ENCODE measurements at places on chromosomes 1 and 21.

DNA sequence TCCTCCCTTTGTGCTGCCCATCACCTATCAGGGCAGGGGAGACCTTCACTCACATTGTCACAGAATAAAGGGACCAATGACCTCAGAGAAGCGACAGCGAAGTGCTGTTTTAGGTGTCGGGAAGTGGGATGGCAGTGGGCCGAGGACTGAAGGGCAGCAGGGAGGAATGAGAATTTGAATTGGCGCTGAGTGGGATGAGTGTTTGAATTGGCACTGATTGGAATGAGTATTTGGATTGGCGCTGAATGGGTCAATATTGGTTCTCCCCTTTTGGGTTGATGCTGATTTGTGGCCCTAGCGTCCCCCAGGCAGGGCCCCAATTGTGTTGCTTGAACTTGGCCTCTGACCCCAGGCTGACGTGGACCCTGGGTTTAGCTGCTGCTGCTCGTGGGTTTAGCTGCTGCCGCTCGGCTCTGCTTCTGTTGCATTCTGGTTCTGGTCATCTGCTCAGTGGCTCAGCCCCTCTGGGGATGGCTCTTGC is 12.4 kb upstream of the UMODL1 start:
- DNase-seq, result no peak

DNA sequence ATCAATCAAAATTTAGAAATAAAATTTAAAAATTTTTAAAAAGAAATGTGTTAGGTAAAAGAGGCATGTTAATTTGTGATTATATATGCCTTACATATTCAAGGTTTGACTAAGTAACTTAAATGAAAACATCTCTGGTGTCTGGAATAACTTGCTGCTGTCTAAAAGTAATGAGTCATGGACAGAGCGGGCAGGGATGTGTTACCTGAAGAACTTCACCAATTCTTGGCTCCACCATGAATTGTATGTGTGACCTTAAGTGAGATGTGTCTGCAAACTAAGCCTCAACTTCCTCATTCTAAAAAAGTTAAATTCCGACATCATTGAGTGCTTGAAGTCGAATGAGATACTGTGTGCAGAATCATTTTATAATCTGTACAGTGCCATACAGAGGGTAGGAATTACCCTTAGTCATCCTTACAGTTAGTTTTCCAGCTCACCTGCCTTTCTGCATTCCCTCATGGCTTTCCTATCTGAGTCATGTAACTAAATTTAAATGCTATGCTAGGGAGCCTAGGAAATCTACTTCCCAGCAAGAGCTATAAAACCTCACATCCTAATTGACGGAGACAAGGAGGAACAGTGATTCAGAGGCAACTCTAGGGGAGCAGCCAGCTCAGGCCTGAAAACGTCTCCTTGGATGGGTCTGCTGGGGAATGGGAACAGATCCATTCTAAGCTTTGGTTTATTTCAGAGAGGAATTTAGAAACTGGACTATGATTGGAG is 100.7 kb upstream of the TSPAN2 start:
- DNase-seq, result no peak

- peak; percentile 28 for DNase-seq
These were observed 12.7 kb downstream of the INSL5 start for GRCh38 chr1:66788231-66788939.

DNA sequence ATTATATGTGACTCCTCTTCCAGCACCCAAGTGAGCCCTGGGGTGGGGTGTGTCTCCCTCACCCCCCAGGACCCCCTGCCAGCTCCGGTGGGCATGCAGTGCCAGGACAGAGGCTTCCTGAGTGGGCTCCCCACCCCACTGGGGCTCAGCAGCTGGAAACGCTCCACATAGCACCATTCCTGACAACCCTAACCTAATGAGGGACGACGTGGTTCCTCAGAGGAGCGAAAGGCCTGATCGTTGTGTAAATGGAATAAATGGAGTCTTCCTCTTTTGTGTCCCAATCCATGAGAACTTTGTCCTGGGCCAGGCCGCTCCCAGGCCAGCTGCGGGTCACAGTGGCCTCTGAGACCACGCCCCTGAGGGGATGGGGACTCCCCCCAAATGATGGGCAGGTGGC is 1.8 kb upstream of the TSPEAR start:
- no peak for DNase-seq

GRCh38 chr21:14403681-14404318 is 20.9 kb upstream of the HSPA13 start:
- peak; percentile 29 for DNase-seq

DNA sequence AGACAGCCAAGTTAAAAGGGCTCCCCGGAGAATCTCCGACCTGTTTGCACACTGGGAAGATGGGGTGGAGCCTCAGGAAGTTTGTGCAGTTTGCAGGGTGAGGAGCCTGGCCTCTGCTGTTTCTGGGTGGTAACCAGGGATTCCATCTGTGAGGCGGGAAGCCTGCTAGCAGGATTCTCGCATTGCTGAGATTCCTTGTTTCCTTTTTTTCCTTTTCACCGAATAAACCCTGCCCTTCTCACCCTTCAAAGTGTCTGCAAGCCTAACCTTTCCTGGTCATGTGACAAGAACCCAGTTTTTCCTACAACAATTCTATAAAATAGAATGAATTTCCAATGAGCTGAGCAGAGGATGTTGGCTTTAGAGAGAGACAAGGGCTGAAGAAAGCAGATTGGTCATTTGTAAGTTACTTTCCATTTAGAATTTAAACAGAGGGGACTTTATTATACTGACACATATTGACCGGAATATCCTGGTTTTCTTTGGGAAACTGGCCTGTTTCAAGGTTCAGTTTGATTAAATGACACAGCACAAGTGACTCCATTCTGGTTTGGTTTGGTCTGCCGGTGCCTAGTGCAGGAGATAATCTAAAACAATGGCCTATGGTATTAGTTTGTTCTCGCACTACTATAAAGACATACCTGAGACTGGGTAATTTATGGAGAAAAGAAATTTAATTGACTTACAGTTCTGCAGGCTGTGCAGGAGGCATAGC is 48.7 kb upstream of the DNAH14 start:
- DNase-seq, result no peak

DNA sequence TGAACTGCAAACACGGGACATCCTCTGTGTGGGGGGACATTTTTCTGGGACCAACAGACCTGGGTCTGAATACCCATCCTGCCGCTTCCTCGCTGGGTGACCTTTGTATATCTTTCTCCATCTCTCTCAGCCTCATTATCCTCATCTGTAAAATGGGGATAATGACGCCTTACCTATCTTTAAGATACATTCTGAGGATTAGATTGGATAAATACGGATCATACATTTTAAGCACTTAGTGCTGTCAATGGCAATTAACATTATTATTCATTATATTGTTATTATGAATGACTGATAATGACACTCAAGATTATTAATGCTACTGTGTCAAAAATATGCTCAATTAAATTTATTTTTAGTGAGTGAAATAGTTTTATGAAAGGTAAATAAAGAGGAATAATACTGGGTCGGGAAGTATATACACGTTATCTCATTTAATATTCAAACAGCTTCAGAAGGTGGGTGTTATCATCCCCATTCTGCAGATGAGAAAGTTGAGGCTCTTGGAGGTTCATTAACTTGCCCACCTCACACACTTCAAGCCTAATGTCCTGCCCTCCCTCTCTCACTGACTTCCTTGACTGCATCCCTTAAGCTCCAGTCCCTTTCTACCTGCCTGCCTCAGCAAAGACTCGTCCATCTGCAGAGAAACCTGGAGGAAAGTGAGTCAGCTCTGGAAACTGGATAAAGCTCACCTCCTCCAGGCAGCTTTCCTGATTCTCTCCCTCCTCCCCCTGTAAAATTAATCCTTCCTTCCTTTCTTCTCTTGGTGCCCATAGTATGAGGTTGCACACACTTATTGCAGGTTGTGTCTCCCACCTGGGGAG is 120.7 kb upstream of the JUN start:
- DNase-seq, result no peak

GRCh38 chr1:17567582-17567981 is 28.1 kb downstream of the ARHGEF10L start:
- no peak for DNase-seq

DNA sequence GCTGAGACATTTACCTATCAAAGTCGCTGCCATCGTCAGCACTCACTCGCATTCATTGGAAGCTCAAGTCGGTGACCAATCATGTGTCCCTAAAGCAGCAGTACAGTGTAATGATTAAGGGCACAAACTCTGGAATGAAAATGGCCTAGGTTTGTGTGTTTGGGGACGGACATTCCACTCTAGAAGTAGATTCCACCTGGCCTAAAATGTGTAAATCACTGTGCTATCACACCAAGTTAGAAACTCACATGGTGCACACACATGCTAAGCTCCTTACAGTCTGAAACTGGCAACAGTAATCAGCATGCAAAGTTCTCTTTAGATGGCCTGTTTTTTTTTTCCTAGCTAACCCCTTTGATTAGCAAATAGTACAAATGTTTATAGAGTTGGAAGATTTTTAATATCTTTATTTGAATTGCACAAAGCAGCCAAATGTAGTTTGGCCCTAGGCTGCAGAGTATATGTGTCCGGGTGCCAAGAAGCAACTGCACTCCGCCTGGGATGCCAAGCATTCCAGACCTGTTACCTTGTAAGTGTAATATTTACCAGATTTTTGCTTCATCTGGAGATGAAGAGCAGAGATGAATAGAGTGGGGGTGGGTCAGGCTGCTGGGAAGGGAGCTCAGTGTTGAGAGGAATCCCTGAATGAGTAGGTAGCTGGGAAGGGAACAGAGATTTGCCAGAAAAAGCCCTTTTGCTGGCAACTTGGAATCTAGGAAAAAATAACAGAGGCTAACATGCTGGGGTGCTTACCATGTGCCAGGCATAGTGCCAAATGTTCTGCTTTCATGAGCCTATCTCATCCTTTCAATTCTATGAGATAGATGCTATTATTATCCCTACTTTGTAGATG is 35.2 kb downstream of the TGFB2 start:
- no peak for DNase-seq

DNA sequence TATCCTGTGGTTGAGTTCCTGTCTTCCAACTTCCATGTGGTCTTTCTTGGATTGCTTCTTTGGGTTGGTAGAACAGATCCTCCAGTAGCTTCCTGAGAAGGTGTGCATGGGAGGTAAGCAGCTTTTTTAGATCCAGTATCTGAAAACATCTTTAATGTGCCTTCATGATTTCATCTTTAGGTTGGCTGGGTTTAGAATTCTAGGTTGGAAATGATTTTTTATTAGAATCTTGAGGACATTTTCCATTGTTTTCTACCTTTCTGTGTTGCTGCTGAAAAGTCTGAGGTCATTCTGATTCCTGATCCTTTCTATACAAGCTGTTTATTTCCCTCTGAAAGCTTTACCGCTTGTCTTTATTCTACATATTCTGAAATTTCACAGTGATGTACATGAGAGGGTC is 94.8 kb downstream of the PEX14 start:
- no peak for DNase-seq

DNA sequence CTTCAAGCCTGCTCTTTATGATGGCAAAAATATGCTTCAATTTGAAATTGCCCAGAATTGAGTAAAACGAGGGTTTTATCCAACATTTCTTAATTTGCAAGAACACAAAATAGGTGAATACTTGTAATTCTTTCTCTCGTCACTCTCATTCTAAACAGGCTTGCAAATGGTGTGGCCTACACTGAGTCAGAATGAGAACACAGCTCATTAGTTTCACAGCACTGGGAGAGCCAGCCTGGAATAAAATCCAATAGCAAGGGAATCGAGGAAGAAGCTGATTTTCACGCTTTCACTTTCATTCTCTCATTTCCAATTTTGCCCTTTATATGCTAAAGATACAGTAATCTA is 537.5 kb downstream of the LTN1 start:
- no peak for DNase-seq

DNA sequence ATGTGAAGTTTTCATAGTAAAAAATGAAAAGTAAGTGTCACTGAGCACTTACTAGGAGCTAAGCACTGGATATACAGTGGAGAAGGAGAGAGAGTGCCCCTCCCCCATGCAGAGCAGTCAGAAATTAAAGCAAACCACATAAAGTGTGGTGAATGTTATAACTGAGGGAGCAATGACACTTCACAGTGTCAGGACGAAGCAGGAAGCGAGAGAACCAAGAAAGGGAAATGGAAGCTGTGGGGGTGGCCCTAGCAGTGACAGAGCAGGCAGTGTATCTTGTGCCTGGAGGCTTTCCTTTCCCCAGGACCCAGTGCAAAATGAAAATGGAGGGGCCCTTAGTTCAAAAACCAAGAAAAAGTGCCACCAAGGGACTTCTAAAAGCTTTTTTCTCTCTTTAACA is 21.5 kb upstream of the RCAN3 start:
- peak; percentile 79 for DNase-seq

DNA sequence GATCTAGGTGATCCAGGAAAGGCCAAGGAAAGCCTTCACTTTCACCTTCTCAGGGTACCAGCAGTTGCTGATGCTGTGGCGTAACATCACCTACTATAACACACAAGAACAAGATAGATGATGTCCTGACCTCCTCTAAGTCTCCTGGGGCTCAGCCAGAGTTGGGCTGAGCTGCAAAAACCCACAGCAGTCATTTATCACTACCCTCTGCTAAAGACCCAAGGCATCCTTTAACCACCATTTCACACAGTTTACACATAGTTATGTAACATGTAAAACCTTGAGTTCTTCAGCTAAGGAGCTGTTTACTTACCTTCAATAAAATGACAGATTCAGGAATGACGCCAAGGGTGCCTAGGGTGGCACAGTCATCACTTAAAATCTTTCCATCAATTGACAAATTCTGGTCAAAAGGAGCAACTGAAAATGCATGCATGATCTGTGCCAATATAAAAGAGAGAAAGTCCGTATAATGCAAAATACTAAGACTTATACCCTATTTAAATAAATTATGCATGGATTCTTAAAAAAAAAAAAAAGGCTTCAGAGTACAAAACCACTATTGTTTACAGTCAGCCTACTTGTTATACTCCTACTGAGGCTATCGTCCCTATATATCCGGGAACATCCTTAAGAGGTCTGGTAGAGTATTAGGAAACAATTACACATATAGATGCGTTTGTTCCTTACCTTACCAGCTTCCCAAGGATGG is 20.7 kb upstream of the RAP1GAP start:
- no peak for DNase-seq

DNA sequence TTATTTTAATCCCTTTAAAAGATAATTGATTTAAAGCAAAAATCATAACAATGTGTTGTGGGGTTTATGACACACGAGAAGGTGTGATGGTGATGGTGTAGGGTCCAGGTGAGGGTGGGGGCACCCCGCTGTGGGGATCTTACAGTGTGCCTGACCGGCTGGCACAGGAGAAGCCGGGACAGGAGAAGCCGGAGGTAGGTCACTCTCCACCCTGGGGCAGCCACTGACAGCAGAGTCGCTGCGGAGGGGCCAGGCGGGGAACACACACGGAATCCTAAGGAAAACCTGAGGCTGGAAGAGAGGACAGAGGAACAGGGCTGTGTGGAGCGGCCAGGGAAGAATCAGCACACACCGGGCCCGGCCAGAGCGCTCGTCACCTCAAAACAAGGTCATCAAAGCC is 4.3 kb upstream of the LRRC3 start:
- no peak for DNase-seq

- DNase-seq, result no peak
These were observed 11.2 kb downstream of the KRTAP21-3 start for GRCh38 chr21:30707409-30707808.

- DNase-seq, result no peak
These were observed 392.3 kb upstream of the PKN2 start for GRCh38 chr1:88291611-88292354.

GRCh38 chr1:3013371-3014049 is 7.8 kb upstream of the ACTRT2 start:
- no peak for DNase-seq

All from GM10248 (cell line).